ENCODE measurements at places on chromosomes 4 and X.

DNA sequence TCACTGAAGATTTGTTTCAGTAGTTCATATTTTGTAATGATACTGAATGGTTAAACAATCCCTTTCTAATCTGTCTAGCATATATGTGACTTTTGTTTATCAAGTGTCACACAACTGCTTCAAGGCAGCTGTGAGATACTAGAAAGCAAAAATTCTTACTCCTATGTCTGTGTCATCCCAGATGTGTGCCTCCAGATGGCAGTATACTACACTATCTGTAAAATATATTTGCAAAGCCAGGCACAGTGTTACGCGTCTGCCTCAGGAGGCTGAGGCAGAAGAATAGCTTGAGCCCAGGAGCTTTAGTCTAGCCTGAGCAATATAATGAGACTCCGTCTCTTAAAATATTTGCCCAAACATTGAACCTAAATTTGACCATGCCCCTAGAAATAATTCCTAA, 4.0 kb downstream of the NUDT10 start:
- DNase-seq: peak; percentile 28

DNA sequence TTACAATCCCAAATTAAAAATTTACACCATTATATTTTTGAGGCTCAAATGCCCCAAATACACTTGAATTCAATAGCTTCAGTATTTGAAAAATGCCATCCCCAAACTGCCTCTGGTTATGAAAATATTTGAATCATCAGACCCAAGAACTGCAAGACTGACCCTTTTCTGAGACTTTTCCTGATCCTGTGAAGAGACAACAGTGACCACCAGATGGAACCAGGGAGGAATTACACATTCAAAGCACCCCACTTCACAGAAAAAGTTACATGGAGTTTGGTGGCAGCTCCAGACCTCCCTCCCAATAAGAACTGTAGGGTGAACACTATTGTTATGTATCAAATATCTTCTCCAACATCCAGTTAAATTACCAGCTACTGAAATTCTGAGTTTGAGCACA, 44.0 kb upstream of the SCD5 start:
- no peak for DNase-seq

GRCh38 chr4:184596044-184596616, 53.1 kb downstream of the CASP3 start:
- DNase-seq: no peak

- DNase-seq: peak; percentile 73
These were observed 2.4 kb downstream of the RAP2C start for GRCh38 chrX:132216806-132217202.

GRCh38 chr4:120901731-120902130, 20.8 kb downstream of the PRDM5 start:
- DNase-seq: no peak

GRCh38 chrX:46876901-46877300, 35.3 kb upstream of the JADE3 start:
- DNase-seq: no peak

GRCh38 chr4:174292473-174292872, 8.8 kb downstream of the CEP44 start:
- DNase-seq: no peak

DNA sequence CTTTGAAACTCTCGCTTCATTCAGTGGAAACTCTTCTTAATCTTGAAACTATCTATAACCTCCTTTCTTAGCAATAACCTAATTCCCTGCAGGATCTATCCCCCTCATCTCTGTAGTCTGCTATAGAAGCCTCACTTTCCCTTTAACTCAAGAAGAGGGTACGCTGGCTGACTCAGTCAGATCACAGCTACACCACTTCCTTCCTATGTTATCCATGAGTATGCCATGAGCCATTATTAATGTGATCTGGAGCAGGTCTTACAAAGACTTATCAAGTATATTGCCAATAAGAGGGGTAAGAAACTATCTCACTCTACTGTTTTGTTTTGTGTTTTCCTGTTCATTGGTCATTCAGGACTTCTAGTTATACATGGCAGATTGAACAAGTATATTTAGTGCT, 165.3 kb downstream of the PJA1 start:
- DNase-seq: no peak

- DNase-seq: no peak
These were observed 212.7 kb downstream of the RPA4 start for GRCh38 chrX:97096385-97096784.

GRCh38 chr4:96742332-96743014, 902.6 kb downstream of the PDHA2 start:
- DNase-seq: no peak

- DNase-seq: peak; percentile 29
These were observed 31.2 kb downstream of the CCNI start for GRCh38 chr4:77044461-77045150.

GRCh38 chr4:184382189-184382846, 92.0 kb downstream of the IRF2 start:
- no peak for DNase-seq

DNA sequence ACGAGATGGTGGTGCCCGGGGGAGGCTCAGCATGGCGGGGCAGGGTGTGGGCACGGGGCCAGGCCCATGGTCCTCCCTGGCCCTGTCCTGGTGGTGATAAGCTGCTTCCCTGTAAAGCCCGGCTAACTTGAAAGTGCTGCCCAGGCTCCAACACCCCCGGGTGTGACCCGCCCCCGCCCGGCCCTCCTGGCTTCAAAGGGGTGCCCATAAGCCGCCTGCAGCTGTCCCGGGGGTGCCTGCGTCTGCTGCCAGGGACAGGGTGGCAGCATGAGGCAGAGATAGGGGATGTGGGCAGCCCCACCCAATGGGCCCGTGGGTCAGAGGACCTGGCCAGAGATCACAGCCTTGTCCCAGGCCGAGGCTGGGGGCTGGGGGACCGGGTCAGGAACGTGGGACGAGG, 18.1 kb downstream of the FGFRL1 start:
- DNase-seq: no peak

DNA sequence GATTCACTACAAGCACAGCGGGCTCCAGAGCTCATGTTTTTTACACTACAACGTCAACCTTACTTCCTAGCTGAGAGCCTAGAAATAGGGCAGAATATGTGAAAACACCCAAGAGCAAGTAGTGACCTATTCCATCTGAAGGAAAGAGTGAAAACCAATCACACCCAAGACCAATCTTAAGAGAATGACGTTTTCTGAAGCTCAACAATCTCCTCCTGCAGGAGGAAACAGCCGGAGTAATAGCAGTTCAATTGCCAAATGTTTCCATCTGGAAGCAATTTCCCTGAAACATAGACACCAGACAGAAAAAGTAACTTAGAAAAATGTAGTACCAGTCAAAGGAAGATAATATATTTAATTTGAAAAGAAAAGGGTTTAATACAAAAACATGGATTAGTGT, 142.4 kb downstream of the ANXA5 start:
- no peak for DNase-seq

GRCh38 chr4:23857367-23857959, 32.4 kb downstream of the PPARGC1A start:
- no peak for DNase-seq

- DNase-seq: no peak
These were observed 385 bp downstream of the DCLK2 start for GRCh38 chr4:150078579-150079080.

DNA sequence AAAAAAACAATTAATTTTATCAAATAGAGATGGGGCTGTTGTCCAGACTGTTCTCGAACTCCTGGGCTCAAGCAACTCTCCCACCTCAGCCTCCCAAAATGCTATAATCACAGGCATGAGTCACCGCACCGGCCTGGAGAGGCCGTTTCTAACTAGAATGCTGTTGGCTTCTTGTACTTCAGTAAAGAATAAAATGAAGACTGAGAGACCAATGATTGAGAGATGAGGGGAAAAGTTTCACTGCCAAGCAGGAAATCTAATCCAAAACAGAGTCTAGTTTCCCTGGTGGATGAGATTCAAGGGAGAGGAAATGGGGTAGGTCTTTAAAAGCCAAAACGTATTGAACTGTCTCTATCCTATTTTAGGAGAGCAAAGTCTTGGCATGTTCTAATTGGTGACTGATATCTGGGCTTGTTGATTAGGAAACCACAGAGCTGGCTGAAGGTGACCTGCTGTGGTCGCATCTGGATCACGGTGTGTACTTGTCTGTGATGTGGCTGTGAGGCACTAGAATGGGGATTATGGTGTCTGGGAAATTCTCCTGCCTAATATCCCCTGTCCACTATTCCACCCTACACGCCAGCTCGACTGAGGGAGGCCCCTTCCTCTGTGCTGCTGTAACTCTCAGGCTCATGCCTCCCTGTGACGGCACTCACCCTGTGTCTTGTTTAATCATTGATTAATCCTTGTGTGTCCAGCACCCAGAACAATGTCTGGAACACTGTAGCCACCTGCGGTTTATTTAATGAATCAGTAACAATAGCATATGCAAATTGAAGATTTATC, 15.0 kb upstream of the TRIM2 start:
- no peak for DNase-seq

GRCh38 chr4:1235381-1236102, 13.4 kb downstream of the CTBP1 start:
- DNase-seq: no peak

DNA sequence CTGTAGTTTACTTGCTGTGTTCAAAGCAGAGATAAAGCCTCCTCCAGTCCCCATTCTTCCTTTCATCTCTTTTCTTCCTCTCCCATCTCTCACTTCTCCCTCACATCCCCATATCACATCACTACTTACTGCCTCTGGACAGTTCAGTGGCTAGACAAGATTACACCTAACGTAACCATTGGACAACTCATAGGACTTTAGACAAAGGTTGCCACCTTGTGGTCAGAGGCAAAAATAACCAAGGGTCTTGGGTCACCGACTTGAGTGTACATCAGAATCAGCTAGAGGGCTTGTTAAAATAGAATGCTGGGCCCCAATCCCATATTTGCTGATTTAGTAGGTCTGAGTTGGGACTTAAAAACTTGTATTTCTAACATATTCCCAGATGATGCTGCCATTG, 109.3 kb upstream of the DGKK start:
- DNase-seq: peak; percentile 21

DNA sequence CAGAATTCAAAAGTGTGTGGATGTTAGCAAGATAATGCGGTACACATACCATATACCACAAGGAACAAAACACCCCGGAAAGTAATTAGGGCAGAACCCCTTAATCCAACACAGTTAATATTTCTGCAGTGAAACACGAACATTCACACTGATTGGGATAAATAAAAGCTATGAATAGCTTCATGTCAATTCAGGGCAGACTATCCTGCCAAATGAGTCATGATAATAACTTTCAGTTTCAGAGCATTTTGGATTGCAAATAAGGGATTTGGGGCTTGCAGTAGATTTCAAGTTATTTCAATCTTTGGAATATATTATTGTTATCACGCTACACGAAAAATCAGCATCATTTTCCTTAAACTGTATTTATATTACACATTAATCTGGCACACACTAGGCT, 24.3 kb downstream of the IRF2 start:
- DNase-seq: no peak

DNA sequence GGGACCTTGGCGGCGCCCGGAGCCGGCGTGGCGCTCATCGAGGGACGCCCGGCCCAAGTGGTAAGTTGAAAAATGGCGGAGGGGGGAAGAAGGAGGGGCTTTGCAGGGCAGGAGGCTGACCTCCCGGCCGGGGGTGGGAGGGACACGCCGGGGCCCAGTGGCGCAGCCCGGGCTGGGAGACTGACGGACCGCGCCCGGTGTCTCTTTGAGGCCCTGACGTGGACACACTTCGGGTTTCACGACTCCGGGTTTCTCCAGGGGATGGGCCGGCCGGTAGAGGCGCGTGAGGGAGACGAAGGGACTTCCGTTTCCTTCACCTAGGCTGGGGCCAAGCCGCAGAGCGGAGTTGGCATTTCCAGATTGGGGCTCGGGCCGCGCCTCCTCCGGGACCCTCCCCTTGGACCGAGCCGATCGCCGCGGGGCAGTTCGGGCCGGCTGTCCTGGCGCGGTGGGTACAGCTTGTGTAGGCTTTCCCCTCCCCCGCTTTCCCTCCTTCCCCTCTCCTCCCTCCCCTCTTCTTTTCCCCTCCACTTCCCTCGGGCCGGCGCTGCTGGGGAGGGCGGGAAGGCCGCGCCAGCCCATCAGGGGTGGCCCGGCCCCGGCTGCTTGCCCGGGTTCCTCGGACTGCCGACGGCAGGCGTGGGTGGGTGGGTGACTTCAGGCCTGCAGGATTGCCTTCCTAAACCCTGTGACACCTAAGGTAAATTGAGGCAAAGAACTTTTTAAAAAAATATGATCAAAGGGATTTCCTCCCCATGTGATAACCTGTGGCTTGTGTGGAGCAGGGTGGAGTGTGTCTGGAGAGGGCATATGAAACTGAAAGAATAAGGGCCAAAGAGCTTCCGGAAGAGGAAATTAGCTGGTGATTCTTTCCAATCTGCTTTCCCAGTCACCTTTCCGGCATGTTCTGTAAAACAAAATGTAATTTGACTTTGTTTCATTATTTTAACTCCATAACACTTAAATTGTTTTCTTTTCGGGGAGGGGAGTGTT, at the start of gene XIAP:
TSS of gene XIAP (plus strand) at position 208 of the 993 bp plus-strand sequence. CDS start 25,610 bp downstream, outside the sequence.
- DNase-seq: peak; percentile 67

- no peak for DNase-seq
These were observed 37.0 kb downstream of the HPGDS start for GRCh38 chr4:94305466-94306225.

GRCh38 chr4:12137575-12137974, 708.9 kb upstream of the HS3ST1 start:
- DNase-seq: no peak

- DNase-seq: no peak
These were observed 9.9 kb downstream of the APBB2 start for GRCh38 chr4:41204400-41204978.

GRCh38 chr4:126106658-126107057, 791.9 kb downstream of the FAT4 start:
- DNase-seq: no peak

- no peak for DNase-seq
These were observed 17.2 kb upstream of the FGFR3 start for GRCh38 chr4:1775731-1776500.

- no peak for DNase-seq
These were observed 172.5 kb downstream of the SH2D1A start for GRCh38 chrX:124518885-124519284.

DNA sequence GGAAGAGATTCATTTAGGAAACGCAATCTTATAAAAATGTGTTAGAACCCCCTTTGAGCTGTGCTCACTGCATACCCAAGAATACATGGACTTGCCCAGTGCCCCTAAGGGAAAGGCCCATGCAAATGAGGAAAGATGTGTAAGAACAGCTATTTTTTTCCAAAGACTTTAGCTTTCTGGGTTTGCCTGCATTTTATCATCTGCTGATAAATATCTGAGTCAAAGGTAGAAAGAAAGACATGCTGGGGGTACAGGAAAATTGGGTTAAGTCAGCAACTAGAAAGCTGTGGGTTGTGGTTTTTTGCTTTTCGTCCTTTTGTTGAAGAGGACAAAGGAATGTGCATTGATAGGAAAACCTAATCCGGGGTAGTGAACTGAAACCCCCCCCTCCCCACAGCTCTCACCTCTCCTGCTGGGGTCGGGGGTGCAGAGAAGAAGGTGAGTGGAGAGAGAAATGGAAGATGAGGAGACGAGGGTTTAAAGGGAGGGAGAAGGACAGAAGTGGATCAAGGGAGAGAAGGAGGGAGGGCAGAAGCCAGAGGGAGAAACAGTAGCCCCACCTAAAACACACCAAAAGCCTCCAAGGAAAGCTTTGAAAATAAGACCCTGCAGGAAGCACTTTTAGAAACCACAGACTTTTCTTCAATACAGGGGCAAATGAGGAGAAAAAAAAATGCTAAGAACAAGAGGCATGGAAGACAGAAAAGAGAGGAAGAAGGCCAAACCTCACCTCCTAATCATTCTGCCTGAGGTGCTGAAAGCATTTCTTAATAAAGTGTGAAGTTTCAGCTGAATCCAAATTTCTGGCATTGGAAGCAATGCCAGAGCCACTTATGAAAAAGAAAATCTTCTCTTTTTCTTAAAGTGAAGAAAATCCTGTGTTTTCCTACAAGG, 49.3 kb downstream of the KDR start:
- no peak for DNase-seq

GRCh38 chr4:151922306-151922705, 161.5 kb upstream of the GATB start:
- no peak for DNase-seq
